ENCODE measurements at places on chromosomes 4 and X. TPM values are rescaled to one million over a fixed set of nuclear protein-coding genes. Genes with fewer than 3 reads are reported as not detected.

NHS gene
- total RNA-seq, result 3.7 TPM

MTNR1A gene
- total RNA-seq, result not detected

PCYT1B gene
- 7.2 TPM for total RNA-seq

C4orf36 gene
- 6.0 TPM for total RNA-seq

INTS6L gene
- 3.2 TPM for total RNA-seq

HSFX3 gene
- total RNA-seq, result not detected

Data from hair follicular keratinocyte (primary cell).